ENCODE measurements at places on chromosomes 4 and X.

DNA sequence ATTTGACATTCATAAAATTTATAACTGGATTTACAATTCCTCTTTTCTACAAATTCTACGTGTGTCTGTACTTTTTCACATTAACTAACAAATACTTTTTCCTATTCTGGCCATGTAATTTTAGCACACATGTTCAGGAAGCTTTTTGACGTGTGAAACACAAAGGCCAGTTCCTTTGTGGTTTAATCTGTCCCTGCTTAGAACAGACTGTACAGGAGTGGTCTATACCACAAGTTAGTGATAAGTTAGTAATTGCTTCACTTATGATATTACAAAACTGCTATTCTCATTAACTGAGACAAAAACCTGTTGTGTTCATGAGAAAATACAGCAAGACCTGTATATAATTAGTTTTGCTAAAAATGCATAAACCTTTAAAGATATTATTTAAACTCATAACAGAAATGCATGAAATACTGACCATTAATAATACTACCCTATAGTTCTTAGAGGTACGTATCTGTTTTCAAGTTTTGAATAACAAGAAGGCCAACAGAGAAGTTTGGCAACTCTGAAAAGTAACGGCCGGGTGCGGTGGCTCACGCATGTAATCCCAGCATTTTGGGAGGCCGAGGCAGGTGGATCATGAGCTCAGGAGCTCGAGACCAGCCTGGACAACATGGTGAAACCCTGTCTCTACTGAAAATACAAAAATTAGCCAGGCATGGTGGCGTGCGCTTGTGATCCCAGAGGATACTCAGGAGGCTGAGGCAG is 13.7 kb upstream of the AREG start:
- DNase-seq: no peak

DNA sequence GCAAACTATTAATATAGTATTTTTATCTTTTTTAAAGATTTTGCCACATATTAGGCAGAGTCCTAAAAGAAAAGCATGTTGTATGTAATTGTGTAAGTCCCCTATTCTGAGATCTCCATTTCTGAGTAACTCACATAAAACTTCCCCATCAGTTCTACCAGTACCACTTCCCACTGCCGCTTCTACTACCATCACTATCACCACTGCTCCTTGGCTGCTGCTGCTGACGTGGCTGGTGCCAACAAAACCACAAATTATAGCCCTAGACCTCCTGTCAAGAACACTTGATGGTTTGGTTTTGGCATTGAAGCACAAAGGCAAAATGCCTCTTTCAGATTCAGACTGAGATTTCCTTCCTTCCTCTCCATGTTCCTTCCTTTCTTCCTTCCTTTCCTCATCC is 106.4 kb downstream of the MMRN1 start:
- DNase-seq: no peak

DNA sequence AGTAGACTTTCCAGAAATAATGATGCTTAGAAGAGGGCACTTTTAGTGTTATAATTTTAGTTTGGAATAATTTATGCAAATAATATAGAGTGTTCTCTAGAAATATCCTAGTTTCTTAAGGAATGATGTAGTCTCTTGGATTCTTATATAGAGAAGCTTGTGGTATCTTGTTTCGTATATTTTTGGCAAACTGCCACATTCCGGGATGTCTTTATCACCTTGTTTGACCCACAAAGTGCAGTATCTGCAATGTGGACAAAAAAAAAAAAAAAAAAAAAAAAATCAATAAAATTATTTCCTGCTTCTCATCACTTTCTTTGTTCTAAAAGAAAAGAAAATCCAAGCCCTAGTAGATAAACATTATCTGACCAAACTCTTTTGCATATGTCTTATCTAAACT is 1577.7 kb upstream of the TENM3 start:
- no peak for DNase-seq

- DNase-seq: no peak
Observed at GRCh38 chr4:2534904-2535375, 1.5 kb upstream of the FAM193A start.

- DNase-seq: no peak
Observed at GRCh38 chr4:13415068-13415785, 68.9 kb downstream of the RAB28 start.

- DNase-seq: no peak
Observed at GRCh38 chr4:821181-821591, 4.7 kb downstream of the CPLX1 start.

- no peak for DNase-seq
Observed at GRCh38 chrX:13194291-13195103, 125.4 kb downstream of the ATXN3L start.

DNA sequence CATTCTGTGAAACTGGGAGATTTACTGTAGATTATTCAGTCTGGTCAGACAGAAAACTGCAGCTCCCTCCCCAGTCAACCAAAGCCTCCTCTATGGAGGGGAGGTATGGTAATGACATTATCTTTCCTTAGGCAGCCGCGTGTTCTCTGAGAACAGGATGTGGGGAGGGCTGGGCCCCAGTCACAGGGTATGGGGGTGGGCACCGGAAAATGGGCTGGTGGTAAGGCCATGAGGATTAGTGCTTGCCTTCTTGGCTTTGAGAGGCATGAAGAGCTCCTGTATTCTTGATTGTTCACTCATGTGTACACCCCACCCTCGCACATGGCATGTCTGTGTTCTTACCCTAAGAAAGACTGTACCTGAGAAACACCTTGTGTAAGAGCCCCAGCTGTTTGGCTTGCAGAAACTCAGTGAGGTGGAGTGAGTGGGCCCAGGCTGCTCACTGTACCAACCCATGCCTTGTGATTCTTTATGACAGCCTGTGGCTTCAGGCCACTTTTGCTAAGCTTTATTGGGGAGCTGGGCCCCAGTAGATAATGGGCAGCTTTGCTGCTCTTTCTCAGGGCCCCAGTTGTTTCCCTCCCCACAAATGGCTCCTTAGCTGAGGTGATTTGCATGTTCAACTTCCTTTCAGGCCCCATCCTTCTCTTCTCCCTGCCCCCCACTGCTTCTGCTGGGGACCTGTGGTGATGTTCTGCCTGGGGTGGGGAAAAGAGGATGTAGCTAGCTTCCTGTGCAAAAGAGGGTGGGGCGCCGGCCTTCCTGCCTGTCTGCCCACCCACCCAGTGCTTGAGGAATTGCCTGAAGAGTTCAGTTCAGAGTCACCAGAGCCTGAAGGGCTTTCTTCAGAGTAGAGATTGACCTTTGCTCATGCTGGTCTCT is 30.7 kb downstream of the MSN start:
- peak; percentile 52 for DNase-seq

DNA sequence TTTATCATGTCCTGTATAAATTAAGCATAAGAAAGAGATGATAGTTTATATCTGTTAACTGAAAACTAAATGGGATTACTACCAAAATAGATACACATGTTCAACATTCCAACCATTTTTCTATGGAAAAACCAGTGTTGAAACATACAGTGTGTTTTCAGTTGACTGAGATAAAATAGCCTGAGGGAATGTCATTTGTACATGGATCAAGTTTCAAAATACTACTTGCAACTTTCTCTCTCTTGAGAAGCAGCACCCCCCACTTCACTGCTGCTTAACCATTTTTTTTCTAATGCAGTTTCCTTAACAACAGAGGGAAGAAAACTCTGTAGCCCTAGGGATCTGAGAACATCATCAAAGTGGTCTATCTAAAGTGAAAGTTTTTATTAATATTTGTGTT is 70.8 kb downstream of the NPNT start:
- no peak for DNase-seq

DNA sequence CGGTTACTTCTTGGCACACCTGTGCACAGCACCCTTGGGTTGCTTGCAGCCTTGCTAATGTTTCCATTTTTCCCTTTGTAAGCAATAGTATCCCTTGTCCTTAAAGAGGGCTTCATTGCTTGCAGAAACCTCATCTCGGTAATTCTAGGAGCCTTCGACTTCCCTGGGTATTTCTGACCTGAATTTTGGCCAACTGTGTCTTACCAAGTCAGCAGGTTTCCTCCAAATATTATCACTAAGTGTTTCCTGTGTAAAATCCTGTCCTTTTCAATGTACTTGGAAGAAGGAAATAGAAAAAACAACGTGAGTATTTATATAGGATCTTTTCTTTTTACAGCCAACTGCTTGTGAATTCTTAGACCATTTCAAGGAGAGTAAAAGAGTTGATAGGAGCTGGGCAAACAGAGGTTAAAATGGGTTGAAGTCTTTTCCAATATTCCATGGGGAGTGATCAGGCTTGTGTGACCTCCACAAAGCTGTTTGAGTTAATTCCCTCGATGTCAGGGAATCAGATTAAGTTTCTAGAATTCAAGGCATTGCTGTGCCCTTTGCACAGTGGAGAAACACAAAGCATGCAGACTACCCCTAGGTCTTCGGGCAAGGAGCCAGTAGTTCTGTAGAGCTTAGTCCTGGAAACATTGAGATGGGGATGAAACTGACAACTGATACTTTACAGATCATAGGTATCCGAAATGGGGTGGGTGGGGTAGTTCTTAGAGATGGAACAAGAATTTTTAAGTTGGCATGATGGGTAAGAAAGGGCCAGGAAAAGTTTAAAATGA is 209.9 kb downstream of the CPE start:
- no peak for DNase-seq

DNA sequence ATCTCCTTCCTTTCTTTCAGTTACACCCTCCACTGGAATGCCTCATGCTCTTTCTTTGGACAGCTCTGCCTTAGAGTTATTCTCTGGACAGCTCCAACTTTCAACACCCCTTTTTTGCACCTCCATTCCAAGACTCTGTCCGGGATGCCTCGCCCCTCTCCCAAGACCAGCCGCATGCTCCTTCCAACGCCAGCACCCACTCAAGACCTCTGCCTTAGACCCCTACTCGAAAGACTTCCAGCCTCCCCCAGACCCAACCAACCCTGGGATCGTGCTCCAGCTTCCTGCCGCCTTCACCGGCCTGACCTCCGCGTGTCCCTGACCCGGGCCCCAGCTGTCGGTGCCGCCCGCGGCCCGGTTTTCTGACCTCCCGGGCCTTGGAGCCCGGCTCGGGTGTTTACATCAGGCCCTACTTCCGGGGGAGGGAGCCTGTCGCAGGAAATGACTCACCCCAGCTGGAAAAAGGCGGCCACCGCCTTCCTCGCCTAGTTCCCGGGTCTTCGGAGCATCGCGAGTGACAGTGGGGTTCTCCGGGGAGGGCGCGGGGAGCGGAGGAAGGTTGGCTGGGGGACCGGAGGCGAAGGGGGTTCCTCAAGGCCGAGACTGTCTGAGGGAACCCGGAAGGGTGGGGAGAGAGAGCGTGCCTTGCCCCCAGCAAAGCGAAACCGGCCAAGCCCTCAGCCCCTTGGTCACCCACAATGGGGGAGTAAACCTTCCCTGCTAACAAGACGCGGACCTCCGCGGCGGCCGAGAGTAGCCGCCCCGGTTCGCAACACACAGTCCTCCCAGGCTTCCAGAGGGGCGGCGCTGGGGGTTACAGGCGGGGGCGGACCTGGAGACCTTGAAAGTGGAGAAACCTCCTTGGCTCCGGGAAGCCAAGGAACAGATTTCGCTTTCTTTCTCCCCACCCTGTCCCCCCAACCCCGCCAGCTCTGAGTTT is at the start of gene WDR45:
Gene WDR45 (minus strand): TSS at position 399 of the 940 bp plus-strand sequence. CDS start 1,792 bp downstream, outside the sequence.
- DNase-seq: peak; percentile 60

DNA sequence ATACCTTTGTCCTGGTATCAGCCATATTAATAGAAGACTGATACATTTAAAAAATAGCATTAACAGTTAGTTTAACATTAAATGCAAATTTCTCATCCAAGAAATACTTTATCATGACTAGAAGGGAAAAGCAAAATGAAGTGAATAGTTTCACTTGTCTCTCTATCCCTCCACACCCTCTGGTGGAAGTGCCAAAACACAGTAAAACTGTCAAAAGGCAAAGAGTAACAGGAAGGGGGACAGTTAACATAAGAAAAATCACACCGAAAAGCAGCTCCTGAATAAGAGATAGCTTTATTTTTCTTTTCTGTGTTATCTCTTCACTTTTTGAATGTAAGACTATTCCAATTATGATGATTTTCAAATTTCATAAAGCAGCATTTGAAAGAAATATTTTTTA is 187.2 kb downstream of the FBXW7 start:
- DNase-seq: no peak

- no peak for DNase-seq
Observed at GRCh38 chr4:2333916-2334644, 72.2 kb upstream of the MXD4 start.

DNA sequence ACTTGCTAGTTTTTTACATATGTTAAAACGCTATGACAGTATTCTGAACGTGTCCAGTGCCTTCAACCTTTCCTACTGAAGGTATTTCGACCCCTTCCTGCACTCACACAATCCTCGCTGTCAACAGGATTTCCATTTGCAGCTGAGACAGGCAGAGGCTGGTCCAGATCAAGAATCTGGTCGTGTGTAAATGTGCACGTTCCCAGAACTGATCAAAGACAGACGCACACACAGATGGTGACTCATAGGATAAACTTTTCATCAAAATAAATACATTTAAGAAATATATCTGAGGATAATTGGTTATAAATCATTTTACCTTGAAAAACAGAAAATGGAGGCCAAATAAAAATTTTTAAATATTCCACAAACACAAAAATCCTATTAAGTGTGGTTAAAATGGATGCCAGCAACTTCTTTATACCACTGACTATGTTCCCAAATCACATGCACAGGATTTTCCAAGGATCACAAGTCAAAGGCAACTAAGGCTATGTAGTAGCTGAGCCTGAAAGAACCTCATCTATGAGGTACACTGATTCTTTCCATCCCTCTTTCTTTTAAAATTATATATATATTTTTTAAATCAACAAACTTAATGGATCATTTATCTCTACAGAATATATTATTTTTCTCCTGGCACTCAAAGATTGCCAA is 85.9 kb downstream of the RNF150 start:
- DNase-seq: no peak

GRCh38 chr4:169802873-169803272 is 45.1 kb upstream of the HPF1 start:
- no peak for DNase-seq

GRCh38 chr4:141455651-141456050 is 180.7 kb upstream of the IL15 start:
- DNase-seq: no peak

DNA sequence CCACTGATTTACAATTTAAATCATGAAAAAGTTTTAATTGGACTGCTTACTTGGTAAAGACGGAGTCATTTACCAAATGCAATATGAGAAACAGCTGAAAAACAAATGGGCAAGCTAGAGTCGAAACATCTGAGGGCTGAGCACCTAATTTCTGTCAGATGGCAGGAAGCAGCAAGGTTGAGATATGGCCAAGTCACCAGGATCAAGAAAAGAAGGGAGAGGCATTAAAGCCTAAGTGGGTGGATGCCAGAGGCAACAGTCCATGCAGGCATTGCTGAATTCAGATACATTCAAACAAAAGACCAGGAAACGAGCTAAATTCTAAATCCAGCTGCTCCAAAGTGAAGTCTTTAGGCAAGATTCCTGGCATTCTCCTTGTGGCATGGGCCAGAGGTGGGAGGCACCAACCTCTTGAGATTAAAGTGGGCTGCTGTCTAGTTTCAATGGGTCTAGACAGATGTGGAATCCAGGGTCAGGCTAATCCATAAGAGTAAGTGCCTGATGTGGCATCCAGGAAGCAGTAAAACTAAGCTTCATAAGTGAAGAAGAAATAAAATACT is 8.0 kb upstream of the ARSJ start:
- no peak for DNase-seq

GRCh38 chr4:175802988-175803387 is 9.1 kb downstream of the GPM6A start:
- DNase-seq: no peak
